ENCODE measurements at places on chromosomes 12 and 14.

DNA sequence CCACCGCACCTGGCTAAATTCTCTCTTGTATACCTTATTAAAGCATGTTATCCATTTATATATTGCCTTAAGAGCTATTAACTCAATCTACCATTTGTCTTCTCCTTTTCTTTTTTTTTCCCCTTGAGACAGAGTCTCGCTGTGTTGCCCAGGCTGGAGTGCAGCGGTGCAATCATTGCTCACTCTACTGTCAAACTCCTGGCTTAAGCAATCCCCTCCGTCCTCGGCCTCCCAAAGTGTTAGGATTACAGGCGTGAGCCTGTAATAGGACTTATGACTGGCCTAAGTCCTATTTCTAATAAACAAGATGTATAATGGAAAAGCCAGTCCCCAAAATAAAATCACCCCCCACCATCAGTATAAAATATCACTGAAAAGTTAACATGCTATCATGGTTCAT lies 14.4 kb downstream of the SNX6 start:
- no peak for DNase-seq
- H3K4me1 ChIP-seq: peaks cover 27% of the 10 kb centered on the region
- no peaks in the 10 kb centered on the region for H3K27me3 ChIP-seq
- H3K36me3 ChIP-seq: peaks cover 6% of the 10 kb centered on the region
- H3K27ac ChIP-seq: no peak overlapping the region
- no peak overlapping the region for H3K4me3 ChIP-seq

GRCh38 chr12:99810718-99811593 lies 163.4 kb downstream of the GARIN6 start:
- no peaks in the 10 kb centered on the region for H3K27me3 ChIP-seq
- H3K4me1 ChIP-seq: no peaks in the 10 kb centered on the region
- H3K27ac ChIP-seq: no peak overlapping the region
- no peak overlapping the region for H3K4me3 ChIP-seq
- H3K36me3 ChIP-seq: no peaks in the 10 kb centered on the region
- DNase-seq: no peak

- H3K27ac ChIP-seq: no peak overlapping the region
- H3K27me3 ChIP-seq: no peaks in the 10 kb centered on the region
- no peak overlapping the region for H3K4me3 ChIP-seq
- H3K36me3 ChIP-seq: no peaks in the 10 kb centered on the region
- H3K4me1 ChIP-seq: no peaks in the 10 kb centered on the region
These were observed 8.5 kb upstream of the SOCS2 start for GRCh38 chr12:93563807-93564538.

DNA sequence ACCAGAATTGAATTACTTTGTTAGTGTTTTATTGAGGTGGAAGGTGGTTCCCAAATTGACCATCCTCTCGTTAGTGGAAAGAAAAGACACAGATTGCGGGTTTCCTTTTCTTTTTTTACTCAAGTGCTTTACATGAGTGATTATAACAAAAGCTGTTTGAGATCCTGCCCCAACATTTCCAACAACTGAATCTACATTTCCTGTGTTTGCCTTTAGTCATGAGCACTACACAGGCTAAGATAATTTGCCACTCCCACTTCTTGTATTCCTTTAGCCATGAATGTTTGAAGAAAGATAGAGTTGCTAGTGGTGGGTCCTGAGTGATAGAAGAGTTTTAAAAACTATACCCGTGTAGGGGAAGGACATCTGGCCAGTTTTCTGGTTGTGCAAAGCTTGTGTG lies 16.0 kb downstream of the RERGL start:
- no peak for DNase-seq
- no peaks in the 10 kb centered on the region for H3K4me1 ChIP-seq
- H3K27me3 ChIP-seq: no peaks in the 10 kb centered on the region
- H3K4me3 ChIP-seq: no peak overlapping the region
- H3K36me3 ChIP-seq: no peaks in the 10 kb centered on the region
- no peak overlapping the region for H3K27ac ChIP-seq

DNA sequence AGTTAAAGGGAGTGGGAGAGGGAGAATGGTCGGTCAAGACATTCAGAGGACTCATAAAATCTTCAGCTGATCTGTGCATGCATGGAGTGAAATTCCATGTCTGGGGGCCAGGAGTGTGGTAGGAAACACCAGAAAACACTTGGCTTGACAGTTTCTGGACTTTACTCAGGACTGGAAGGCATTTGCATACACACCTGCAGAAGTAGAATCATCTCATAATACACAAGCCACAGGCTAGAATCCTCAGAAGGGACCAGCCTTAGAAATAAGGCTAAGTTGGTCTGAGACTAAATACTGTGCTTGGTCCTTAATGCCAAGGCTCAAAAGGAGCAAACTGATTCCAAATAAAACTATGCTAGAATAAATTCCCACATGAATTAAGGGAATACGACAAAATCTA lies 328.1 kb upstream of the KITLG start:
- H3K4me3 ChIP-seq: no peak overlapping the region
- no peaks in the 10 kb centered on the region for H3K36me3 ChIP-seq
- no peak for DNase-seq
- no peaks in the 10 kb centered on the region for H3K4me1 ChIP-seq
- no peaks in the 10 kb centered on the region for H3K27me3 ChIP-seq

GRCh38 chr14:36880276-36880675 lies 218.6 kb downstream of the PAX9 start:
- DNase-seq: no peak
- H3K36me3 ChIP-seq: no peaks in the 10 kb centered on the region
- H3K4me1 ChIP-seq: no peaks in the 10 kb centered on the region
- H3K27me3 ChIP-seq: no peaks in the 10 kb centered on the region
- no peak overlapping the region for H3K4me3 ChIP-seq
- H3K27ac ChIP-seq: no peak overlapping the region

DNA sequence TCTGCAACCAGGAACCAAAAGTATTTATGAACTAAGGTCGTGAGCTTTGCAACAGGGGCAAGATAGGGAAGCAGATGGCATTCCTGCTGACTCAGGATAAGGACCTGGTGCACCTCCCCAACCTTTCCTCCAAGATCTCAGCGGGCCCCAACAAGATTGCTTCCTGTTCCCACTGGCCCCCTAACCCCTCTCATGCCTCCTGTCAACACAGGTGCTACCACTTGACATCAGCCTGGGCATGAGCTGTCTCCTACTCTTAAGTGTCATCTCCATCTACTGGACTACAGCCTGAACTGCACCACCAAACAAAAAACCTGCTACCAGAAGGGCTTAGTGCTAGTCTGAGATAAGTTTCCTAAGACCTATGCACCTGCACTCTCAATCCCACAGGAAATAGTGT lies 32.7 kb downstream of the MED6 start:
- no peaks in the 10 kb centered on the region for H3K27me3 ChIP-seq
- DNase-seq: no peak
- H3K27ac ChIP-seq: no peak overlapping the region
- H3K4me1 ChIP-seq: no peaks in the 10 kb centered on the region
- H3K36me3 ChIP-seq: peaks cover 51% of the 10 kb centered on the region

DNA sequence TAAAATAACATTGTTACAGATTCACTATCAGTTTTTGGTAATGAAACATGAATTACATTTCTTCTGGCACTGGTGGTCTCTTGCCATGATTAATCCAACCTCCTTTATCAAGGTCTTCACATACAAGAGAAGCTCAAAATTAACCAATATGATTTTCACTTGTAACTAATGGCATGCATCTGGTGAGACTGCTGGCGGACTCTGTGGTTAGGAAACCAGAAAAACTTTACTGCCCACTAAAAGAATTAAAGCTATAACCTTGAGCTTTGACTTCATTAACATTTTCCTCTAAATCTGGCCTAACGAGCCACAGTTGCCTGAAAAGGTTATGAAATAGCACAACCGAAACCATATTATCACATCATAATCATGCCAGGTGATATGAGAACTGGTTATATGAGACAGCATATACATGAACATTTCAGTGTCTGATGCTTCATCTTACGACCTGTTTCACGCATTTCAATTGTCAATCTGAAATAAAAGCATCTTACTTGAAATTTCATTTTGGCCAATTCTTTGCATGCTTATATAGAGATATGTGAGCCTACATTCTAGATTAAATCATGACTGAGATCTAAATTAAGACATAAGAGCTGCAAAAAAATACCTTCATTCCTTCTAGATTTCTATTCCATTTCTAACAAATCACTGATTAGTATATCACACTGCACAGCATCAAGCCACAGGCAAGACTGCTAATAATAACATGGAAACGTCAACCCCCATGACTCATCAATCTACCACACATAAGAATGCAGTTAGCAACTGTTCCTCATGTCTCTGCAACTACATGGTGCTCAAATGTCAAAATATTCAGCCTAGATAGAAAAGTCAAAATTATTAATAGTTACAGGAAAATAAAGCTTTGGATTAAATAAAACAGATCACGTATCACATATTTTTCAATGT lies 89.3 kb downstream of the OSBPL8 start:
- H3K4me3 ChIP-seq: no peak overlapping the region
- DNase-seq: no peak
- H3K27me3 ChIP-seq: no peaks in the 10 kb centered on the region
- peaks cover 5% of the 10 kb centered on the region for H3K36me3 ChIP-seq
- H3K27ac ChIP-seq: no peak overlapping the region
- H3K4me1 ChIP-seq: peaks cover 42% of the 10 kb centered on the region
